Liver (tissue), 10 donors: ENCODE measurements at places on chromosomes 4 and X. TPM values are rescaled to one million over a fixed set of nuclear protein-coding genes. Genes with fewer than 3 reads are reported as not detected.

NSG1 gene
- 0.15 TPM for polyA plus RNA-seq

DCK gene
- 4.0 TPM for polyA plus RNA-seq

HELT gene
- polyA plus RNA-seq = not detected

DSPP gene
- polyA plus RNA-seq = not detected

TEX13C gene
- polyA plus RNA-seq = not detected

SMPX gene
- polyA plus RNA-seq = 0.10 TPM

HS6ST2 gene
- polyA plus RNA-seq = not detected

FAM9B gene
- 0.38 TPM for polyA plus RNA-seq

EFHC2 gene
- polyA plus RNA-seq = not detected
